ENCODE measurements at places on chromosomes 5 and 9.

- H3K27ac ChIP-seq = no peak overlapping the region
- H3K4me1 ChIP-seq = 0 out of 2 replicates have a peak, but pooled peaks cover 3% of the 10 kb centered on the region
- no peak overlapping the region for H3K4me3 ChIP-seq
- peaks cover 5% of the 10 kb centered on the region for H3K36me3 ChIP-seq
- DNase-seq = no peak
These were observed 105.1 kb downstream of the SERINC5 start for GRCh38 chr5:80150731-80151130.

DNA sequence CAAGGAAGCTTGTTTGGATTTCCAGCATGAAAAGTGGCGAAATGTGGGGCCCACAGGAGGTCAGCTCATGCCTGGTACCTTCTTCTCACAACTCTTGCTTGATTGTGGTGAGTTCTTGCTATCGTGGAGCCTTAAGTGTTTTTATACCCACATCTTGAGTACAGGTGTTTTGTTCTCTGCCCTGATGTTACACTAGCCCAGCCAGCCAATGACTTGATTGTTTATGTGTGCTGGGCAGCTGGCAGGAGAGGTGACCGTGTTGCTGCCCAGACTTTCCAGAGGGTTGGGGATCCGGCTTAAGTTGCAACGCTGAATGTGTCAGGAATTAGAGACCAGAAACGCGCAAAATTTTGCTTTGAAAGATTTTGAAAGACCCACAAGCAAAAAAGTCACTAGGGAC is 24.0 kb upstream of the TPPP start:
- no peaks in the 10 kb centered on the region for H3K36me3 ChIP-seq
- H3K4me3 ChIP-seq = no peak overlapping the region
- no peak overlapping the region for H3K27ac ChIP-seq
- 0 out of 2 replicates have a peak, but pooled peaks cover 2% of the 10 kb centered on the region for H3K27me3 ChIP-seq

DNA sequence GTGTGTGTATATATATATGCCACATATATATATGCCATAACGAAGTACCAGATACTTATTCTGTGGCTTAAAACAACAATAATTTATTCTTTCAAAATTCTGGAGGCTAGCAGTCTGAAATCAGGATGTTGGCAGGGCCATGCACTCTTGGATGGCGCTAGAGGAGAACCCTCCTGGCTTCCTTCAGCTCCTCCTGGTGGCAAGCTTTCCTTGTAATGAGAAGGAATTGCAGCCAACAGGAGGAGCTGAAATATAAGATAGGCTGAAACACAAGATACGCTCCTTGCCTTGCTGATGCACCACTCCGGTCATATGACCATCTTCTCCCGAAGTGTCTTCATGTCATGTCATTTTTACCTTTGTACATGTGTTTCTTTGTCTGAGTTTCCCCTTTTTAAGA is 368.1 kb upstream of the CTNND2 start:
- DNase-seq = peak; percentile 47
- H3K4me3 ChIP-seq = no peak overlapping the region
- no peaks in the 10 kb centered on the region for H3K36me3 ChIP-seq

GRCh38 chr5:176538230-176538988 is 1.2 kb upstream of the RNF44 start:
- peak overlapping the region; percentile 10 for H3K4me3 ChIP-seq
- H3K4me1 ChIP-seq = peaks cover 12% of the 10 kb centered on the region
- peaks cover 4% of the 10 kb centered on the region for H3K36me3 ChIP-seq

- H3K4me3 ChIP-seq = no peak overlapping the region
- DNase-seq = no peak
- no peaks in the 10 kb centered on the region for H3K36me3 ChIP-seq
These were observed 108.3 kb downstream of the DENND1A start for GRCh38 chr9:123821619-123822018.

- DNase-seq = no peak
- no peaks in the 10 kb centered on the region for H3K36me3 ChIP-seq
- no peaks in the 10 kb centered on the region for H3K27me3 ChIP-seq
- H3K4me3 ChIP-seq = no peak overlapping the region
These were observed 34.5 kb upstream of the HTR4 start for GRCh38 chr5:148688787-148689186.

- no peak overlapping the region for H3K27ac ChIP-seq
- no peaks in the 10 kb centered on the region for H3K36me3 ChIP-seq
- DNase-seq = no peak
- H3K27me3 ChIP-seq = no peaks in the 10 kb centered on the region
These were observed 286.5 kb downstream of the ZSWIM6 start for GRCh38 chr5:61618577-61618976.

DNA sequence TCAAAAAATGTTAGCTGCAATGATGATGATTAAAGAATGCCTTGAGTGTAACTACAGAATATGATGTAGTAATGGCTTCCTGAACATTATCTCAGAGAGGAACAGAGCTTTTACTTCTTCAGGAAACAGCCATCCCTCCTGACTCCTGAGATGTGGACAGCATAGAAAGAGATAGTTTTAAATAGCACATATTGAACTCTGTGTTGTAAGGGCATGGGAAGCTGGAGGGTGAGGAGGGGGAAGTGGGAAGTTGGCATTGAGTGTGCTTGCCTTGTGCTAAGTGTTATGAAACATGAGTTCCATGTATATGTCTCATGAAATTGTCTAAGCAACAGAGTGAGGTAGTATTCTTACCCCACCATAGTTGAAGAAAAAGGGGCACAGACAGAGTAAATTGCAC is 161.5 kb upstream of the SLC28A3 start:
- no peak overlapping the region for H3K4me3 ChIP-seq
- no peak for DNase-seq
- H3K4me1 ChIP-seq = no peaks in the 10 kb centered on the region
- H3K27me3 ChIP-seq = no peaks in the 10 kb centered on the region
- no peaks in the 10 kb centered on the region for H3K36me3 ChIP-seq

DNA sequence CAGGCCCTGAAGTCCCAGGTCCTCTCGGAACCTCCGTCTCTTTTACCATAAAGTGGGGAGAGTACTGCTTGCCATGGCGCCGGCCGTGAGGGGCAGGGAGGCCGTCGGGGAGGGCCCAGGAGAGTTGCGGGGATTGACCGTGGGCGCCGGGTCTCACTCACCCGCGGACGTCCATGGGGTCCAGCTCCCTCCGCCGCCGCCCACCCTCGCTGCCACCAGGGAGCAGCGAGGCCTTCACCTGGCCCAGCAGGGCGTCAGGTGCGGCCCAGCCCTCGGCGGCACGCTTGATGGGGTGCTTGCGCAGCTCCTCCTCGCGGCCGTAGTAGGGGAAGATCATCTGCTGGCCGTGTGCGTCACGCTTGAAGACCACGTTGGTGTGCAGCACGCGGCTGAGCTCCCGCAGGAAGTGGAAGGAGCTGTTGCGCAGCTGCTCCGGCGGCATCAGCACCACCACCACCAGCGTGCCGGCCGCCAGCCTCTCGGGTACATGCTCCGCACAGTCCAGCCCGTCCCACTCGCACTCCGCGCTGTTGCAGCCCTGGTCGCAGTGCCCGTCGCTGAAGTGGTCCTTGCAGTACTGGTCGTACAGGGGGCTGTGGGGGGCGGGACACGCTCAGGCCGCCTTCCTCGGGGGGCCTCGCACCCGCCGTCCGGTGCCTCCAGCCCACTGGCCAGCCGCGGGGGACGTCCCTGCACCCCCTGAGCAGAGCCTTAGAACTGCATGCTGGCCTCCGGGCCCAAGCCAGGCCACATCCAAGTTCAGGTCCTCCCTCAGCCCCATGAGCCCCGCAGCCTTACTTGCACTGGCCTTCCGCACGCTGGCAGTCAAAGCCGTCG is 21.9 kb upstream of the SEC16A start:
- no peaks in the 10 kb centered on the region for H3K27me3 ChIP-seq
- H3K27ac ChIP-seq = no peak overlapping the region
- DNase-seq = no peak
- peaks cover 77% of the 10 kb centered on the region for H3K36me3 ChIP-seq
- no peak overlapping the region for H3K4me3 ChIP-seq

- no peak overlapping the region for H3K4me3 ChIP-seq
- no peak for DNase-seq
- H3K36me3 ChIP-seq = no peaks in the 10 kb centered on the region
- no peak overlapping the region for H3K27ac ChIP-seq
- no peaks in the 10 kb centered on the region for H3K4me1 ChIP-seq
These were observed 134.8 kb upstream of the RGMB start for GRCh38 chr5:98638701-98639100.

DNA sequence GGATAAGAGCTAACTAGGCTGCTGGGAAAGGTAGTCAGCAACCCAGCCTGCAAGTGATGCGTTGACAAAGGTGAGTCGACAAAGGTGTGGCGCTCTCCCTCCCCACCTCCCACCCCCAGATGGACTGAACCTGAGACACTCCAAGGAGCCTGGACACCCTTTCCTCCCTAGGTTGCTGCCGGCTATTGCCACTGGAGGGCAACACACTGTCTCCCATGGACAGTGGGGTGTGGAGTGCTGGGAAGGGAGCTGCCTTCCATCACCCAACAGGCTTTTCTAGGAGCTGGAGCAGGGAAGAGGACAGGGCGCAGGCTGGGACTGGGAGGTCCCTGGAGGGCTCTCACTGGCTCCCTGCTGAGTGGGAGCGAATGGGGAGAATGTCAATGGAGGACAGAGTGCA is 75.4 kb upstream of the ARAP3 start:
- DNase-seq = no peak
- no peaks in the 10 kb centered on the region for H3K36me3 ChIP-seq
- H3K4me3 ChIP-seq = no peak overlapping the region
- H3K27ac ChIP-seq = no peak overlapping the region
- peaks cover 11% of the 10 kb centered on the region for H3K27me3 ChIP-seq

All from iPS DF 6.9 (cell line).